ENCODE measurements at places on chromosomes 7 and 10.

DNA sequence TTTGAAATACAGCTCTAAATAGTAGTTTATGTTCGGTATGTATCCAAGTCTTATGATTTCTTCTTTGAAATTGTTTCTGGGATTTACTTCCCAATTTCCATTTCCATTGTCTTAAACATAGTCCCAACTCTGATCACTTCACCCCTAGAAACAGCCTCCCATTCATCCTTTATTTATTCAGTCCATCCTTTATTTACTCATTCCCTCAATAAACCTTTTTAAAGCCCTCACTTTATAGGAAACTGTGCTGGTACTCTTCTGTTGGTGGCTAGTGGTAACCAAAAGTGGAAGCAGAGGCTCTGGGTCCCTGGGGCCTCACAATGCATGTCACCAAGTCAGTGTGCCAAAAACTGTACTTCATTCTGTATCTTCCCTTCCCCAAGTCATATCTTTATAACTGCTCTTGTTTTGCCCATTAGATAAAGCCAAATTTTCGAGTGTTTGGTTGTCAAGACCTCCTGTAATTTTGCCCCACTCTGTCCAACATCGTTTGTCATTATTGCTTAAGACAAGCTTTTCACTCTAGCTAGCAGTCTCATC, 3.9 kb upstream of the EPC1 start:
- DNase-seq: no peak

DNA sequence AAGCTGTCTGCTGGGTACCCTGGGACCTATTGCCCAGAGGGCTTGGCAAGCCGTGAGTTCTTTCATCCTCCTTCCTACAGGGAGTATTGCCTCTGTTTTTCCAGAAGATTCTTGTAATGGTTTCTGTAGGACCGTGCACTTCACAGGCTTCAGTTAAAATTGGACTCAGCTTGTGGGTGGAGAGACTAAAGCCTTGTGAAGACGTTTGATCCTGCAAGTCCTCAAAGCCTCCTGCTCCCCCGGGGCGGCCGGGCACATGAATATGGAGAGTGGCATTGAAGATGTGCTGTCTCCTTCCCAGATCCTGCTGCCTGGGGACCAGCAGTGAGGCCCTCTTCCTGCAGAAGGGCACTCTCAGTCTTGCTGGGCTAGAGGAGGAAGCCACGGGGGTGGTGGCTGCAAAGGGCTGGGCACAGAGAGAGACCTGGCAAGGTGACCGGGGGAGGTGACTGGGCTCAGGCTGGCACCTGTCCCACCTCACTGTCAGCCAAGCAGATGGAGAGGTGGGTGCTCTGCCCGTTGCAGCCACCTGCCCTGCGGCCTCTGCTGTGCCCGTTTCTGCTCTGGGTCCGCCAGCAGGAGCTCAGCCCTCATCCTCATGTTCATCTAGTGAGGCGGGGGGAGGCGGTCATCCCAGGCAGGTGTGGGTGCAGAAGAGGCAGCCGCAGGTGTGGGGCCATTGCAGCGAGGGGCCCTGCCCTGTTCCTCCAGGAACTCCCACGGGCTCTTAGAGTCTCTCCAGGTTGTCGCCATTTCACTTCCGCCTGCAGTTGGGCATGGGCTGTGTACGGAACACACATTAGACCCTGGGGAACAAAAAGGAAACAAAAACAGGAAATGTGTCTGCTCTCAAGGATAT, 55.7 kb downstream of the TMEM209 start:
- DNase-seq: no peak

- DNase-seq: no peak
Measured at GRCh38 chr7:42233171-42233570, 3.8 kb downstream of the GLI3 start.

DNA sequence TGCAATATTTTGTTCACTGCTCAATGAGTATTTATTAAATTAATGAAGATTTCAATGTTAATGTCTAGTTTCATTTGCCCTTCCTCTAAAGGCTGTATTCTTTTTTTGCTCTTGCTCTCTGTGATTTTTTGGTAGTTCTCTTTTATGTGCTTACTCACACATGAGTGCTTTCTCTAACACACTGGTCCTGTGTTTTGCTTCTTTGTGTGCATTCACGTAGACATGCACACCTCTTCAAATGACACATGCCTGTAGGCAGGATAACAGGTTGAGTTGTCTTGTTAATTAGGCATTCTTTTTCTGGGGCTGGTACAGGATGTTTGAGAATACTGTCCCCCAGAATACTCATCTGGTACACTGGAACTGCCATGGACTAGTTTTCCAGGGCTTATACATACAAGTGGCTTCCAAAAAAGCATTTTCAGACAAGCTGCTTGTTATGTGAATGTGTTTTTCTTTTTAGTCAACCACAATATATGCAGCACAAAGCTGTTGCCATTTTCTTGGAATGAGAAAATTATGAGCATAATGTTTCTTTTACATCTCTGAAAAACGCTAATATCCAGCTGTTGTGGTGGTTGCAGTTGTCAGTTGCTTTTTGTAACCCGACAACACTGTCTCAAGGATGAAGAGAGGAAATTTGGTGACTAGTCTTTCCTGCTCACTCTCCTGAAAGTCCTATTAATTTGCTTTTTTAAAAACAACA, 416.4 kb downstream of the AUTS2 start:
- no peak for DNase-seq

- no peak for DNase-seq
Measured at GRCh38 chr7:134480730-134481129, 21.8 kb upstream of the AKR1B1 start.

- DNase-seq: no peak
Measured at GRCh38 chr10:3226960-3227744, 54.6 kb upstream of the PITRM1 start.

- no peak for DNase-seq
Measured at GRCh38 chr10:14349081-14349480, 18.4 kb upstream of the FRMD4A start.

DNA sequence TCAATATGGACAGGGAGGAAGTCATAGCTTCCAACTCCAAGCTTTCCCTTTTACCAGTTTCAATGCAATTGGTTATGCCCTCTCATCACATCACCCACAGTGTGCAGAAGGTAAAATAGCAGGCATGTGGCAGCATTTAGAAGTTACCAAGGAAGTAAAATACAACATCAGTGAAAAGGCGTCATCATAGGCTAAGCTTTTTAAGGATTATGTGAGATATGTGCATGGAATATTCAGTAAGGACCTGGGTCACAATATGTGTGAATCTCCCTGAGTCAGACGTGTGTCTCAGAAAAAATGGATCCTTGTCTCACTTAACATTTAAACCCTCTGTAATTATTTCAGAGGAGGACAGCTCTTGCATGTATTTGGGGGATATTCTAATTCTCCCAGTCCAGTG, 522.8 kb upstream of the POM121L12 start:
- no peak for DNase-seq

DNA sequence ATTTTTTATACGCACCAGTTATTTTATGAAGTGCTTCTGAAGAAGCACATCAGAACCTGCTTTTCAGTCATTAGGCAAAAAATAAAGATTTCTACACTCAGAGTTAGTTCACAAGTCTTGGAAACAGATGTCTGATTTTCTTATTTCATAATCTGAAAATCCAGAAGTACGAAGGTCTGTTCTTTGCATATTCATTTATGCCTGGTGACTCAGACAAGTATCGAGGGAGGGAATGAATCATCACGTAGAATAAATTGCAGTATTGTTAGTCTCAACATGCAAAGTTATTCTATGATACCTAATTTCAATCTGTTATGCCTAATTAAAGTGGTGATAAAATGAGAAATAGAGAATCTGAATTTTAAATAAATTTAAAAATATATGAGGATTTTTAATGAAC, 113.6 kb upstream of the SEM1 start:
- DNase-seq: no peak

DNA sequence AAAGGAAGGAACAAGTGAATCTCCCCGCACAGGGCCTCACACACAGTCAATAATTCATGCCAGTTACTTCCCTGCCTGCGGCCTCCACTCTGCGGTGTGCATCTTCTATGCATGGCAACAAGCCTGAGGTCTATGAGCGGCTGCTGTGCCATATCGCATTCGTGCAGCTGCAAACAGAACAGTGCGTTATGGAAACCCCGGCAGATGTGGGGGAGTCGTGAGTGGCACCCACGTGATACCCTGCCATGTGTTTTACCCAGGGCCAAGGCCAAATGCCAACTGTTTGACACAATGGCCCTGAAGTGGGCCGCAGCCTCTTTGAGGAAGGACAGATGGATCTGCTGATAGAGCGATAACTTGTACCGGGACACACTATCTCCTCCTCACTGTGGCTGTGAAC, 13.4 kb downstream of the TNS3 start:
- no peak for DNase-seq

DNA sequence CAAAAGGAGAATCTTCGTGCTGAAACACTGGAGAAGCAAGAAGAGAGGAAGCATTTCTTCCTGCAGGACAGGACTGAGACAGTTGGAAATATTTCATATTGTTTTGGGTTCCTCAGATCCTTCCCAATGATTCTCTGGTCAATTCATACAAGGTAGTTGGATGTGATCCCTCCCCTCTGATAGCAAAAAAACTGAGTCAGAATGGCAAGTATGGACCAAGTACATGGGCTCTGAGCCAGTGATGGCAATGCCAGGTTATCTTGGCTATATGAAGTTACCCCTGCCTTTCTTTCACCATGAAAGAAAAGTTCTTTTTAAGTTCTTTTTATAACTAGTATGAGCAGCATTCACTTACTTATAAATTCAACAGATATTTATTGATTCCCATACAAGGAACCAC, 124.4 kb upstream of the PTPRZ1 start:
- DNase-seq: no peak
